T-helper 17 cell (primary cell): ENCODE measurements at places on chromosomes 6 and 20.

DNA sequence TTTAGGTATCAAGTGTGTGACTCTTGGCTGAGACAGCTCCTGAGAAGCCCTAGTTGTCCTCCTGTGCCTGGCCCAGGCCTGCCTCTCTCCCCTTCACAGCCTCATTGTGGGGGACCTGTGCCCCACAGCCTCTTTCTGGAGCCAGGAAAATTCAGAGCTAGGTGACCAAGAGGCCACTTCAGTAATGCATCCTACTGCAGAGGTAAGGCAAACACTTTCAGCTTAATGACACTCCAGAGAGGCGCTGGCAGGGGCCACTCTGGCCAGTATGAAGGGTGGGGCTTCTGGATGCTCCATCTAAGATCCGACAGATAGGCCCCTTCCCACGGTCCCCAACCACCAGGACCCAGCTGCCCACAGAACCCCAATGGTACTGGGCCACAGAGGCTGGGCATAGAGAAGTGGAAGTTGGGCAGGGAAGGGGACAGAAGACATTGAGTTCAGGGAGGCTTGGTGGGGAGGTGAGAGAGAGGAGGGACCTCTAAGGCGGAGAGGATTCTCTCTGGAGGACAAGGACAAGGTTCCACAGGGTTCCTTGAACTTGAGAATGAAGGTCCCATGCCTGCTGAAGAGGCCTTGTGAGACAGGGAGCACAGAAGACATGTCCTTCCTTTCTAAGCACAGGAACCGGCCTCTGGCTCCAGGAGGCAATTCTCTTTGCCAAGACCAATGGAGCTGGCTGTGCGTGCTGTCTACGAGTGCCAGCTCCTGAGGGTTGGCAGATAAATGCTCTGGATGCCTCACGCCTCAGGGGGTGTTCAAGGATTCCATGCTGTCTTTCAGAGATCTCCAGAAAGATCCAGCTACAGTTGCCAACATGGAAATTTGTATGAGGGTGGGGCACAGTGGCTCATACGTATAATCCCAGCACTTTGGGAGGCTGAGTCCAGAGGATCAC lies 46.4 kb upstream of the TGM2 start:
- no peak for DNase-seq

DNA sequence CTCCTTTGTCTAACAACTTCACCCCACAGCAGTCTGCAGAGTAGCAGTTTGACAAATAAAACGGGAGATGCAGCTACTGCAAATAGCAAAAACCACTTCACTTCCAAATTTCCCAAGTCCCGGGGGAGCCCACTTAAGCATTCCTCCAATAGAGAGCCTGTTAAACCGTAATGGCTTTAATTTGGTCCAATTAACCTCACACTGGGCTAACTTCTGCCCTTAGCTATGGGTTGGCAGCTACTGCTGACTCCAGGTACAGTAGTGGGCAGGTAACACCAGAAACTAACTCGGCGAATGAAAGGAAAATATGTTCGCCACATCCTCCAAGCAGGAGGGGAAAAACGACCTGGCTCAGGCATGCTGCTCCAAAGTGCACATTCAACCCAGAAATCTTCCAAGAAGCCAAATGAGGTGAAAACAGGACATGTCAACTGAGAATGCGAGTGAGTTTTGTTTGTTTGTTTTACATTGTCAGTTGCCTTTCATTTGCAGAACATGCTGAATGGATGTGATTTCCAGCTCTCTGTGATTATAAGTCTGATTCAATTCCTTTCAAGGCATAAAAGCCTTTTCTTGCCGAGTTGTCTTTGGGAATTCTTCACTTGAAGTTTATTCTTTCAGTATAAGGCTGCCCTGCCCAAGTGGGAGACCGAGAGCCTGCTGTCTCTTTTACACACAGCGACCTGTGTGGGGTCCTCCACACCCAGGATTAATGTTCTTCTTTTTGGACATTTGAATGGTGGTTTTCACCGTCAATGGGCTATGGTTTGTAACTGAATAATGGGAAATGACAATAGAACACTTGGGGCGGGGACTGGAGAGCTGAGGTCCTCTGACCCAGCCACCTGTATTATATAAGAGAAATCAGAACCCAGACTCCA lies 117.3 kb upstream of the ARMC2 start:
- no peak for DNase-seq

DNA sequence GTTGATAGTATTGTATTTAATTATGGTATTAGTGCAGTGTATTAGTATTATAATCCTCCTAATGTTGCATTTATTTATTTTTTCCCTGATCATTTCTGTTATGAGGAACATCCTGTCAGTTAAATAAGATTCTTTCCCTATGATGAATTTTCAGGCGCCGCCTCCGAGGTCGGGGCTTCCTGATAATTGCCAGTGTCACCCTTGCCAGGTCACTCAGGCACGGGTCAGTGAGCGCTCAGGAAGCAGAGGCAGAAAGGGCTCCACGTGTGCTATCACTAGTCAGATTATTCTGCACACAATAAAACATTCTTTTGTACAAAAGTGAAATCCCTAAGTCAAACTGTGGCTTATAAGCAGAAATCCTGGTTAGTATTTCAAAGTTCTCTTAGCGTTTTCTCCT lies 64.8 kb downstream of the TSHZ2 start:
- no peak for DNase-seq

- no peak for DNase-seq
Observed at GRCh38 chr6:170279977-170280688, 10.7 kb downstream of the DLL1 start.

GRCh38 chr6:38261626-38262025 lies 378.1 kb downstream of the BTBD9 start:
- no peak for DNase-seq

- DNase-seq: no peak
Observed at GRCh38 chr6:79170431-79170830, 64.1 kb downstream of the HMGN3 start.

- DNase-seq: peak; percentile 63
Observed at GRCh38 chr20:31822421-31823330, 3.5 kb downstream of the MYLK2 start.
